ENCODE measurements at places on chromosomes 5 and 9. TPM values are rescaled to one million over a fixed set of nuclear protein-coding genes. Genes with fewer than 3 reads are reported as not detected.

ROPN1L gene
- 0.26 TPM for total RNA-seq

PCDHGA3 gene
- 6.2 TPM for total RNA-seq

PCA3 gene
- total RNA-seq: 0.65 TPM

FGF18 gene
- 2.7 TPM for total RNA-seq

ZNF782 gene
- total RNA-seq: 7.6 TPM

SPATA31A3 gene
- not detected for total RNA-seq

NNT gene
- 108 TPM for total RNA-seq

PTGDS gene
- total RNA-seq: 0.65 TPM

GCNT1 gene
- total RNA-seq: 97.9 TPM

SUSD3 gene
- total RNA-seq: 7.2 TPM

UBE2D2 gene
- 58.8 TPM for total RNA-seq

FCHSD1 gene
- total RNA-seq: 20.2 TPM

ST8SIA4 gene
- total RNA-seq: 0.13 TPM
